ENCODE measurements at places on chromosomes 11 and 22. TPM values are rescaled to one million over a fixed set of nuclear protein-coding genes. Genes with fewer than 3 reads are reported as not detected.

CARD10 gene
- total RNA-seq: 13.1 TPM

SAA2 gene
- total RNA-seq: 0.13 TPM

GAS2 gene
- total RNA-seq: 0.65 TPM

C22orf23 gene
- total RNA-seq: 0.43 TPM

BTBD18 gene
- not detected for total RNA-seq

ANKK1 gene
- total RNA-seq: not detected

UPB1 gene
- total RNA-seq: not detected

RFPL3 gene
- total RNA-seq: not detected

NAALAD2 gene
- 0.22 TPM for total RNA-seq

TYMP gene
- 50.7 TPM for total RNA-seq

CARD18 gene
- total RNA-seq: not detected

RPS6KA4 gene
- 26.3 TPM for total RNA-seq

P2RX6 gene
- 3.1 TPM for total RNA-seq

SPINDOC gene
- total RNA-seq: 10.6 TPM

ILK gene
- total RNA-seq: 126 TPM

DEUP1 gene
- 0.65 TPM for total RNA-seq

LYVE1 gene
- 8.3 TPM for total RNA-seq

MCHR1 gene
- 0.65 TPM for total RNA-seq

TSG101 gene
- total RNA-seq: 58.8 TPM

SORL1 gene
- total RNA-seq: 0.78 TPM

CLCF1 gene
- 8.8 TPM for total RNA-seq

RHOD gene
- 38.4 TPM for total RNA-seq

CTR9 gene
- 41.4 TPM for total RNA-seq

NXPE1 gene
- total RNA-seq: 0.11 TPM

TYR gene
- not detected for total RNA-seq

OR4X1 gene
- not detected for total RNA-seq

CATSPER1 gene
- total RNA-seq: 0.43 TPM

TPH1 gene
- 0.52 TPM for total RNA-seq

Data from articular chondrocyte of knee joint (primary cell).